ENCODE measurements at places on chromosomes 13 and 19.

GRCh38 chr19:40625406-40626120 is 24.4 kb downstream of the LTBP4 start:
- DNase-seq: peak; percentile 56

DNA sequence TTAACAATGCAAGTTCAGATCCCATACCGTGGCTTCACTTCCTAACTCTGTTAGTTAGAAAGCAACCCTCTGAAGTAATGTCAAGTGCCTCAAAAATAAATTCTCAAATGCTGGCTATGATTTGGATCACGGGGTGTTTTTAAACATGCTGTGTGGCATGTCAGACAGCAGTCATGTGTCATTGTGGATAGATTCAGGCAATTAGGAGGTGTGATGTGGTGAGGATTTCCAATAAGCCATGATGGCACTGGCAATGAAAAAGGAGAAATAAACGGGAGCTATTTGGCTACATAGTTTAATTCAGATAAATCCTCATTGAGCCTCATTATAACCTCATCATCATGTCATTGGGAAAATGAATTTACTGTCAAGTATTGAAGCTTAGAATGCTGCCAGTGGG is 130.3 kb downstream of the ATP8A2 start:
- DNase-seq: no peak

DNA sequence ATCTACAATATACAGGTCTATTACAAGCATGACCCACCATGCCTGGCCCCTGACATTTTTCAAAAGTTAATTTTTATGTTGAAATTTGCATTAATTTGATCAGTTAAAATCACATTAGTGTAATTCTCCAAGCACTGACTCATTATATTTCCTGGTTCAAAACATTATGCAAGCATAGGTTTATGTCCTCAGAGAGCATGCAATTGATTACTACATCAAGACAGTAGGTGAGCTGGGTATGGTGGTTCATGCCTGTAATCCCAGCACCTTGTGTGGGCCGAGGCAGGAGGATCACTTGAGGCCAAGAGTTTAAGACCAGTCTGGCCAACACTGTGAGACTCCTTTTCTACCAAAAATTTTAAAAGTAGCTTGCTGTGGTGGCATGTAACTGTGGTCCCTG is 248.8 kb upstream of the KLHL1 start:
- no peak for DNase-seq

- peak; percentile 98 for DNase-seq
These were observed at the start of gene SLC25A30 for GRCh38 chr13:45417790-45418534. TSS of gene SLC25A30 (minus strand) at chr13:45418373. CDS start at chr13:45411425, 6,948 bp downstream.

DNA sequence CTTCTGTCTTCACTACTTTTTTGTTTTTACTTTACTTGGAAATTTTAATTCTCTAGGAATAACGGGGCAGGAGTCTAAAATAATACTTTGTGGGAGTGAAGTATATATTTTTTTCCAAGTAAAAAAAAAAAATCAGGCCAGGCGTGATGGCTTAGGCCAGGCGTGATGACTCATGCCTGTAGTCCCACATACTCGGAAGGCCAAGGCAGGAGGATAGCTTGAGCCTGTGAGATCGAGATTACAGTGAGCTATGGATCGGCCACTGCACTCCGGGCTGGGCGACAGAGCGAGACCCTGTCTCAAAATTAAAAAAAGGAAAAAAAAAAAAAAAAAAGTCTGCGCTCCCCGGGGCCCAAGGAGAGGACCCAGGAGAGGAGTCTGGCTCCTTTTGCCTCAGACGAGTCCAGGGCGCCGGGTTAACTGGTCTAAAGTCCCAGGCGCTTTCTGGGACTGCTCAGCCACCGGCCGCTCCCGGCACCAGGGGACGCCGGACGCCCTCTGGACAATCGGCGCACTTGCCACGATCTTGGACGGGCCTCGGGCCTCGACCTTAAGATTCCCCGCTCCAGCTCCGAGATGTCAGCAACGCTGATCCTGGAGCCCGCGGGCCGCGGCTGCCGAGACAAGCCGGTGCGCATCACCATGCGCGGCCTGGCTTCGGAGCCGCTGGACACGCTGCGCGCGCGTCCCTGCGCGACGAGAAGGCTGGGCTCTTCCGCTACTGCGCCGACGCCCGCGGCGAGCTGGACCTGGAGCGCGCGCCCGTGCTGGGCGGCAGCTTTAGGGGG is 2.7 kb upstream of the ZFP82 start:
- DNase-seq: no peak

DNA sequence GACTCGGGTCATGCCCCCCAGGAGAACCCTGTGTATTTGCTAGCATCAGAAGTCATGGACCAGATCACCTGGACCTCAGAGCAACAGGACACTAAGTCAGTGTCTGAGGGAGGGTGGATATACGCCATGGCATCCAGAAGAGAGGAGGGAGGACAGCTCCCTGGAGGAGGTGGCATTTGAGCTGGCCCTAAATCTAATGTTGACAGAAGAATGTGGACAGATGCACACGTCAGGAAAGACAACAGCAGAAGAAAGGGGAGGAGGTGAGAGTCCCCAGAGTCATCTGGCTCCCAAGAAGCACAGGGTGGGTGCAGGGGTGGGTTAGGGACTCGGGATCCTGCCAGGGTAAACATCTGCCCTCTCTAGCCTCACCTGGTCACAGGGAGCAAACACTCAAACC is 24.5 kb upstream of the CCNE1 start:
- DNase-seq: peak; percentile 4

DNA sequence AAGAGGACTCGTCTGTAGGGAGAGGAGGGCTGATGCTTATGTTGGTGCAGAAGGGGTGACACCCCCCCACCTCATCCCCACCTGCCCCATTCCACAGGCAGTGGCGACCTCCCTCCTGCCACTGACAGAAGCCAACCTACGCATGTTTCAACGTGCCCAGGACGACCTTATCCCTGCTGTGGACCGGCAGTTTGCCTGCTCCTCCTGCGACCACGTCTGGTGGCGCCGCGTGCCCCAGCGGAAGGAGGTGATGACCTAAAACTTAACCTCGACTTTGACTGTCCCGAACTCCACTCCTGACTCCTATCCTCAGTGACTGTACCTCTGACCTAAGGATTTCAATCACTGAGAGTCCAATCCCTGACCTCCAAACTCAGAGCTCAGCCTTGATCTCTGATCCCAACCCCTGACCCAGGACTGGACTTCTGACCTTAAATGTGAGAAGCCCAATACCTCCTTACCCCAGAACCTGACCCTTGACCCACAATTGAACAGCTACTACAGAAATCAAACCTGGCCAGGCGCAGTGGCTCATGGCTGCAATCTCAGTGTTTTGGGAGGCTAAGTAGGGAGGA is 3.8 kb downstream of the SHFL start:
- DNase-seq: no peak

DNA sequence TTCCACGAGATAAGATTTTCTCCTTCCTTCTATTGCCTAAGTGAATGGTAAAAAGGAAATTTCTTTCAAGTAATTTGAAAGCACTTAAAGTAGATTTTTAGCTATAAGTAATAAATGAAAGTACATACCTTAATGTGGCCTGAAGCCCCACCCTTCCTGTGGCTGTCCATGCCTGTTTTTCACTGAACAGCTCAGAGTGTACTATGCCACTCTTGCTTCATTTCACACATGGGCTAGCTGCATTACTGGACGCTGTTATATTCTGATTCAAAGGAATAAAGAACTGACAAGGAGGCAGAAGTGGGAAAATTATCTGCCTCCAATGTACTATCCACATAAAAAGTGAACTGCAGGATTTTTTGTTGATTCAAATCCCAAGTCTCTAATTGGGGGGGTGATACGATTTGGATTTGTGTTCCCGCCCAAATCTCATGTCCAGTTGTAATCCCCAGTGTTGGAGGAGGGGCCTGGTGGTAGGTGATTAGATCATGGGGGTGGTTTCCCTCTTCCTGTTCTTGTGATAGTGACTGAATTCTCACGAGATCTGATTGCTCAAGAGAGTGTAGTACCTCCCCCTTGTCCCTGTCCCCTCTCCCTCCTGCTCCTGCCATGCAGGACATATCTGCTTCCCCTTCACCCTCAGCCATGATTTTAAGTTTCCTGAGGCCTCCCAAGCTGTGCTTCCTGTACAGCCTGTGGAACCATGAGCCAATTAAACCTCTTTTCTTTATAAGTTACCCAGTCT is 154.7 kb upstream of the SGCG start:
- DNase-seq: no peak

DNA sequence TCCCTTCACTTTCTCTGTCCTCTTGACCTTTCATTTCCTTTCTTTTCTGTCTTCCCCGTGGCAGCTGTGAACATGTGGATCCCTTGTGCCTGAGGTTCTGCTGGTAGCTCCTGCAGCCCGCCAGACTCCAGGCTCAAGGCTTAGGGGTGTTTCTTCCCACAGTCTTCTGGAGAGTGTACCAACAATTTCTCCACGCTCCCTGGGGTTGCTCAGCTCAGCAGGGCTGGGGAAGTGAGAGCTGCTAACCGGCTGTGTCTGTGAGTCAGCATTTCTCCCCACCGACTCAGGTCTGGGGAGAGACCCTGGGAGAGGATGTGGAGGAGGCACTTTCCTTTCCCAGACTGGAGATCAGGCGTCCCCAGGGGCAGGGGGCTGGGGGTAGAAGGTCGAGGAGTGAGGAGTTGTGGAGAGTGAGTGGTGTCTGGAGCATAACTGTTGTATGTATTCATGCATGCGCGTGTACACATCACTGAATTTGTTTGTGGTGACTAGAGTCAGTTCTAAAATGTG is 193.6 kb downstream of the KCNRG start:
- DNase-seq: peak; percentile 78

- no peak for DNase-seq
These were observed 112.1 kb downstream of the ZIC5 start for GRCh38 chr13:99859178-99860177.

DNA sequence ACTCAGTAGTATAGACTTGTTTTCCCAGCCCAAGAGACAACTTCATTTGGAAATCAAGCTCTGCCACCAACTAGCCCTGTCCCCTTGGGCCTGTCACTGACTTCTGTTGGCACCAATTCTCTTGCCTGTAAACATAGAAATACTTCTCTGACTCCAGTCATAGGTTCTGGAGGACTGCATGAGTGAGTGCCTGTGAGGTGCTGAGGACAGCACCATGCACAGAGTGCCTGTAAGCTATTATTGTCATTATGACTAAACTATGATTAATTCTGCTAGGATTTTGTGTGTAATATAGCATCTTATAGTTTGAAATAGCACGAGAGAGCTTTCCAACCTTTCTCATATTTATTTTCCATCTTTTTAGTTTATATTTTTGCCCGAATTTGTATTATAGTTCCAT is 247.9 kb downstream of the MYO16 start:
- no peak for DNase-seq

DNA sequence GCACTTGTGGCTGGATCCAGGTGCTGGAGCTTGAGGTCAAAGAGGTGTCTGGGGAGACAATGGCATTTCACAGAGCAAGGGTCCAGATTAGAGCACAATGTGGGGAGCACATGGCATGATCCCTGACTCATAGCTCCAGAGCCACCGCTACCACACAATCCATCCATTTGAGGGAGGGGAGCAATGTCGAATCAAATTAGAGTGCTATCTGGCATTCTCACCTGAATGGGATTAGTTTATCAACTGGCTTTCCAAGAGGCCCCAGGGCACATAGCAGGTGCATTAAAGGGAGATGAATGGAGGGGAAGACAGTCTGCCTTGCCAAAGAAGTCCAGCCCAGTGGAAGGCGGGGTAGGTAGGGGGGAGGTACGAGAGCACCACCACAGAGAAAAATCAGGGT is 194.4 kb upstream of the GPR12 start:
- no peak for DNase-seq

- no peak for DNase-seq
These were observed 36.8 kb downstream of the N4BP2L1 start for GRCh38 chr13:32391101-32391619.

- DNase-seq: no peak
These were observed 114.6 kb upstream of the RNF113B start for GRCh38 chr13:98291658-98292057.

- no peak for DNase-seq
These were observed 470.7 kb upstream of the SLITRK1 start for GRCh38 chr13:84352946-84353345.

GRCh38 chr19:35088131-35088913 is 27.3 kb upstream of the FXYD3 start:
- no peak for DNase-seq

DNA sequence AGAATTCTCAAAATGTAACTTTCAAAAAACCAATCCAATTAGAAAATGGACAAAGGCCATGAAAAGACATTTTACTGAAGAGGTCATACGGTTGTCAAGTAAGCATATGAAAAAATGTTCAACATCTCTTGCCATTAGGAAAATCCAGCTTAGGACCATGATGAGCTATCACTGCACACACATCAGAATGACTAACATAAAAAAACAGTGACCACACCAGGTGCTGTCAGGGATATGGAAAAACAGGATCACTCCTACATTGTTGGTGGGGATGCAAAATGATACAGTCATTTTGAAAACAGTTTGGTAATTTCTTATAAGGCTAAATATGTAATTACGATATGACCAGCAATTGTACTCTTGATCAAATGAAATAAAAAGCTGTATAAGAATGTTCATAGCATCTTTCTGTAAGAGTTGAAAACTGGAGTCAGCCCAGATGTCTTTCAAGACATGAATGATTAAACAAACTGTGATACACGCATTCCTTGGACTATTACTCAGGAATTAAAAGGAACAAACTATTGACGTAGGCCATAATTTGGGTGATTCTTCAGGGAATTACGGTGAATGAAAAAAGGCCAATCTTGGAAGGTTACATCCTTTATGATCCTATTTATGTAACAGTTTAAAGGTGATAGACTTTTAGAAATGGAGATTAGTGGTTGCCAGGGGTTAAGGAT is 26.9 kb upstream of the RCBTB2 start:
- DNase-seq: no peak

DNA sequence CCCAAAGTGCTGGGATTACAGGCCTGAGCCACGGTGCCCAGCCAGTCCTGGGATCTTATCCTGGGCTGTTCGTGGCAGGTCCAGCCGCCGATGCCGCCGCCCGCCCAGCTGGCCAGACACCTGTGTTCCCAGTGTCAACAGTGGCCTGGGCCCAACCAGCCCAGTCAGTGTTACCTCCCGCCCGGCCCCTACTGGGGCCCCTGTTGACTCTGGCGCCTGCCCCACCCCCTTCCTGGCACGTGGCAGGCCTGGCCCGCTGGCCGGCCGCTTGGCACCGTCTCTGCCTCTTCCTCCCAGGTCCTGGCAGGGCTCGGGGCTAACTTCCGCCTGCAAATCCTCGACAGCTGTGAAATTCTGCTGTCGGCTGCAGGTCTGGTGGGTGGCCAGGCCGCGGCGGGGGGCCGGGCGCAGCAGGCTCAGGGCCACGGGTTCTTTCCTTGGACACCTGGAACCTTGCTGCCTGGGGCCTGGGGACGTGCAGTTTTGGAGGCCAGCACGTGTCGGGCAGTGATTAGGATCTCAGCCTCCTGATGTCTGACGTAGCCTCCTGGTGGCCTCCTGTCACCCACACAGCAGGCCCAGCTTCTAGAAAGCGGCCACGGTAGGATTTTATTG is 9.1 kb downstream of the ARID3A start:
- DNase-seq: peak; percentile 93

All from Right ventricle myocardium inferior (tissue), 1 donor.